NCI-H82 (cell line): ENCODE measurements at places on chromosomes 6 and 20.

DNA sequence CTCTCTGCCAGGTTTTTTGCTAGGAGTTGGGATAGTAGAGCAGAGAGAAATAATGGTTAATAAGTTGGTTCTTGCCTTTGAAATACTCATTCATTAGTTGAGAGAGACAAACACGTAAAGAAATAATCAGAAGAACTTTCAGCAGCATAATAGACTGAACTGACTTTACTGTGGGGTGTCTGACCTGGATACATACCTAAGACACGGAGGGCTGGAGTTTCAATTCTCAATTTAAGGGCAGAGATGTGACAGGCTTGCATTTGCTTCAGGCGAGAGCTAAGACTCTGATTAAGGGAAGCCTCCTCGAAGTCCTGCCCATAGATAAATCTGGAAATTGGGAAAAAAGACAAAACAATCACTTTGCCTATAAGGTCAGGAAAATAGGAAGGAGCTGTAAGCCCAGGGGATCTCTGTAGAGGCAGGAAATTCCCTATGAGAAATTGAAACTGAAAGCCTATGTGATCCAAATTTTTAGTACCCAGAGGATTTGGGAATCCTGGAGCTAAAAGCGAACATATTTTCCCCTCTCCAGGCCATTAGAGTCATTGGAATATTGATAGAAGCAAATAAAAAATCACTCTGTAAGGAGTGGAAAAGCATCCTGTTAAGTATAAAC is 276.8 kb downstream of the PHACTR1 start:
- no peak for DNase-seq

DNA sequence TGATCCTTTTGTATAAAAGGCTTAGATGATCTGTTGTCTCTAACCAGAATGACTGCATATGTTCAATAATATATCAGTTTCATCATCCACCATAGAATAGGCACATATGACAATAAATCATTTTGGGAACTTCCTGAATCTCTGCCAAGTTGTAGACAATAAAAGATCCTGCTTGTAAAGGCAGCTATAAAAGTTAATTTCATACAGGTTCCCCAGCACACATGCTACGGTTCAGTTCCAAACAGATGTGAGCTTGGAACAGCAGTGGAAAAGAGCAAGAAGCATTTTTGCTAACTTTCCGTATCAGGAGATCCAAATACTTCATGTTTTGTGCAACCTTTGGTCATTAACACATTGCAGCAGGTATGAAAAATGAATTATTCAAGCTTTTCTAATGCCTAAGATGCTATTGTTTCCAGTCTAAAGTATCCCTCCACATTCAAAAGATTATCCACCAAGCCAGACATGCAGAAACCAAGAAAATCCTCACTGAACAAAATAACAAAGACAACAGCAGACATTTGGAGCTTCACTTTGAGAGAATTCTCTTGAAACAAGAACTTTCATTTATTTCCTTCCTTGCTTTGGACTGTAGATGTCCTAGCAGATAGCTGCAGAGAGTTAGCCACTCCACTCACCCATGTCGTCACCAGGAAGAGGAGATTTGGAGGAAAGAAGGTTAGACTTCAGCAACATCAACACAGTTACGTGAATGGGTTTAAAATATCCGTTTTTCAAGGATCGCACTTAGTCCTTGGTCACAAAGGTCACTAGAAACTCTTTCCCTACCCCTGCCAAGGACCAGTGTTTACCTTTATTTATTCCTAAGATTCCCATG is 453.5 kb upstream of the JARID2 start:
- DNase-seq, result no peak

DNA sequence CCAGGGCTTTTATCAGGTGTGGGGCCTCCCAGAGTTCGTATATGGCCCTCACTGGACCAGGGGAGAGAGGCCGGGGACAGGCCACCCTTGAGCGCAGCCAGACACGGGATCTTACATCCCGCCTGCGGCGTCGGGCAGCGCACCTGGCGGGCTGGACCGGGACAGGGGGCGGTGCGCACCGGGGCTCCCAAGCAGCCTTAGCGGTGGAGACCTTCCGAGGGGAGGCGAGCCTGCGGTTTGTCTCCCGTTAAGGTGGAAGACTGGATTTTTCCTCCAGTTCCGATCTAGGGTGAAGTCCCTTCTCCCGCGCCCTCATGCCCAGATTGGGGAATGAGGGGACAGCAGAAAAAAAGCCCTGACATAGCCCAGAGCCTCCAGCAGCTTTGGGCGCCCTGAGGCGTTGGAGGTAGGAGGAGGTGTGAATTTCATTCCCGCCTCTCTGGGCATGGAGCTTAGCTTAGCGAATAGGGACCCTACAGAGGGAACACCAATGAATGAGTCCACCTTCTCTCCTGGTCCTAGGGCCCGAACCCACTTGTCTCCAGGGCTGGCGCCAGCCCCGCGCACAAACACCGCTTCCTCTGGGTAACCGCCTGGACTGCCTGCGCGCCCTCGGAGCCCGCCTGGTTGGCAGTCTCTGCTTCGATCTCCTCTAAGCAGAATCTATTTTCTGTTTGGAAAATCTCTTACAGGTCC is 6.7 kb upstream of the LAMP5 start:
- no peak for DNase-seq

DNA sequence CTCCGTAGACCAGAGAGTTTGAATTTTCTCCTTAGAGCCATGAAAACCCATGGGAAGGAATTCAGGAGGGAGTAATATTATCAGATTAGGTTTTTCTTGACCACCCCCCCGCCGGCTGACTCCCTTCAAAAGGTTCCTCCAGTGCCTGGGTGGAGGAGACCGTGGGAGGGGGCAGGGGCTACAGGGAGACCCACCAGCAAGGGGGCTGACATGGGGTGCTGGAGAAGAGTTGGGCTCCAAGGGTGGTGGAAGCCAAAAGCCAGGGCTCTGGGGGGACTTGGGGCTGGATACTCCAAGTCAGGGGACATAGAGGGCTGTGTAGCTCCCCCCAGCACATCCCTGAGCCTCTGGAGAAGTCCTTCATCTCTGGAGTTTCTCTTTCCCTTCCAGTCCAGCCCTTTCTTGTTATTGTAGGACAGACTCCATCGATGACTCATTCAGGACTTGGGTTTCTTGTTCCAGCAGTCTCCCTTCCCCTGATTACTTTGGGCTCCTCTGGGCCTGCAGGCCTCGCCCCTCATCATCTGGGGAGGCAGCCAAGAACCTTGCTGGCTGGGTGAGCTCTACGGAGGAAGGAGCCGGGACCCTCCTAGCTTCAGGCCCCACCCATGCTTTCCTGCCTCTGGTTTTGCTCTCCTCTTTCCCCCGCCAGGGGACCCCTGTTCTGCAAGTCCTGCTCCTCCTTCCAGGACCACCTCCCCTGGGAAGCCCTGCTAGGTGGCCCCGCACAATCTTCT is 10.5 kb upstream of the KIAA1755 start:
- no peak for DNase-seq

DNA sequence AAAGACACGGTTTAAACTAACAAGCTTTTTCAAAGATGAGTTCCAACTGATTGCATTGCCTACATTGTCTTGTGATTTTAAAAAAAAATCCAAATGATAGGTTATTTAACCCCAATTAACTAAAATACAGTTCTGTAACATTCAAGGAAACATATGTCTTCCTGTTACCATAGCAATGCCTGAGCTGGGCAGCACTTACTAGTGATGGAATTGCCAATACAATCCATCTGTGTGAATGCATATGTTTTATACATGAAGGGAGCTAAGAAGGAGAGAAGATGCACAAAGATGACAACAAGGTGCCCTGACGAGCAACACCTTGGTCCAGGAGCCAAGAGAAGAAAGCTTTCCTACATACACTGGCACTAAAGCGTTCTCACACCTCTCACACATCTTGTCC is 68.7 kb downstream of the POPDC3 start:
- DNase-seq, result no peak

GRCh38 chr6:8658416-8658815 is 223.1 kb upstream of the SLC35B3 start:
- DNase-seq, result no peak

GRCh38 chr6:44649365-44650025 is 262.0 kb downstream of the CDC5L start:
- no peak for DNase-seq

DNA sequence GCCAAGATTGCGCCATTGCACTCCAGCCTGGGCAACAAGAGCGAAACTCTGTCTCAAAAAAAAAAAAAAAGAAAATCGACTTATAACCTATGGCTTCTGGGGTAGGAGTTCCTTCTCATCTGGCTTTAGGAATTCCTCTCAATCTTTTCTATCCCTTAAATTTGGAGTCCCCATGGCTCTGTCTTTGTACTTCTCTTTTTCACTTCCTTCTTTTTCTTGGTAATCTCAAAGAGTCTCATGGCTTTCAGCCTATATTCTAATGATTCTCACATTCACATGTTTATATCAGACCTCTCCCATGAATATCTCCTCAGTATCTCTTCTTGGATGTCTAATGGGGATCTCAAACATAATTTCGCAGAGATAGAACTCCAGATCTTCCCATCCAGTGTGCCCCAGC is 42.8 kb upstream of the RALGAPA2 start:
- no peak for DNase-seq

DNA sequence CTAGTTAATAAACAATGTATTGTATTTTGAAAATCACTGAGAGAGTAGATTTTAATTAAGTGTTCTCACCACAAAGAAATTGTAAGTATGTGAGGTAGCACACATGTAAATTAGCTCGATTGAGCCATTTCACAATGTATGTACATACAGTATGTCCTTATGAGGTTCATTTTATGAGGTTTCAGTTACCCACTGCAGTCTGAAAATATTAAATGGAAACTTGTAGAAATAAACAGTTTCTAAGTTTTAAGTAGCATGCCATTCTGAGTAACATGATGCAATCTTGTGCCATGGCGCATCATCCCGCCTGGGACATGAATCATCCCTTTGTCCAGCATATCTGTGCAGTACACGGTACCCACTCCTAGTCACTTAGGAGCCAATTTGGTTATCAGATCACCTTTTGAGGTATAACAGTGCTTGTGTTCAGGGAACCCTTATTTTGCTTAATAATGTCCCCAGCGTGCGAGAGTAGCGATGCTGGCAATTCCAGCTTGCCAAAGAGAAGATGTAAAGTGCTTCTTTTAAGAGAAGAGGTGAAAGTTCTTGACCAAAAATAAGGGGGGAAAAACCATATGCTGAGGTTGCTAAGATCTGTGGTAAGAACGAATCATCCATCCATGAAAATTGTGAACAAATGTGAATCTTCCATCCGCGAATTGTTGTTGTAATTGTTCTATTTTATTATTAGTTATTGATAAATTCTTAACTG is 64.7 kb downstream of the KCNS1 start:
- no peak for DNase-seq

DNA sequence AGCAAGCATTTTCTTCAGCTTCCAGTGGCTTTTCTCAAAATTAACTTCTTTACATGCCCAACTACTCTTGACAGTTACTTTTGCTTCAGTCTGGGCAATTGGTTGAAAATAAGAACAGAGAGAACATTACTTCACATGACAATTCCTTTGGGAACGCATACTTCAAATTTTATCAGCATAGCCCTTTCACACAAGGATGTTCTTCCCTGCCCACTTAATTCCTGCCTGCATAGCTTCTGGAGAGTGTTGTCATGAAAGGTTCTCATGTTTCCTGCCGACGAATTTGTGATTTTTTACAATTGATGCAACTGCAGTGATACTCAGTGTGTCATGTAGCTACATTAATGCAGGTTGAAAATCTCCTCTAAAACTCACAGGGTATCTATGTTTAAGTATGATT is 22.0 kb upstream of the SNRNP48 start:
- DNase-seq, result no peak

GRCh38 chr6:111276736-111277135 is 189.4 kb downstream of the SLC16A10 start:
- no peak for DNase-seq

GRCh38 chr20:11813106-11813890 is 104.4 kb upstream of the BTBD3 start:
- DNase-seq, result peak; percentile 59

DNA sequence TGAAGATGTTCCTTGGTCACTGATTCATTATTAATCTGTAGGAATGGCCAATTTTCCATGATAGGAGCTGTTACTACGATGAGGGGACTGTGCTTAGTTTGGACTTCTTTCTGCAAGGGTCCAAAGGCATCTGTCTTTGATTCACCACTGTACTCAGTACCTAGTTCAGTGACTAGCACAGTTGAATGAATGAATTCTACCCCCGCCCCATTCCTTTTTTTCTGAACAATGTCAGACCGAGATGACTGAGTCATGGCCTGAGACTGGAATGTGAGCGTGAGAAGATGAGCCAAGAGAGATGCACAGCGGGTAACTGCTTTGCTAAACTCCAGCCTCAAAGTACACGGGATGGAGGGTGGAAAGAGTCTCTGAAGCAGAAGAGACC is 419 bp upstream of the SNHG17 start:
- DNase-seq, result no peak

GRCh38 chr6:551405-551804 is 105.5 kb downstream of the HUS1B start:
- DNase-seq, result peak; percentile 71

GRCh38 chr20:6468423-6469116 is 298.9 kb upstream of the BMP2 start:
- no peak for DNase-seq

DNA sequence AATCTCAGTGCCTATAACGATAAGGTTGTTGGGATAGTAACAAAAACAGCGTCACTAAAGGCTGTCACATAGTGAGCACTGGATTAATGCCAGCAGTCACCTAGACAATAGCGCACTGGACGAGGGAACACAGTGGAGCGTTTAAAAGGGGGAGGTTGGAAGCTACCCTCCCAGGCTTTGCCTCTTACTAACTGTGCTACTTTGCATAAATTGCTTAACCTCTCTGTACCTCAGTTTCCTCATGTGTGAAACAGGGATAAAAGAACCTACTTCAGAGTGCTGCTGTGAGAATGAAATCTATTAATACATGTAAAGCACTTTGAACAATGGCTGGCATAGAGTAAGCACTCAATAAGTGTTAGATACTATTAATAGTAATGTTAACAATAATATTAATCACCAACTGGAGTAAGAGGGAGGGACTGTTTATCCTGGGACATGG is 10.5 kb downstream of the BCL2L1 start:
- peak; percentile 65 for DNase-seq

DNA sequence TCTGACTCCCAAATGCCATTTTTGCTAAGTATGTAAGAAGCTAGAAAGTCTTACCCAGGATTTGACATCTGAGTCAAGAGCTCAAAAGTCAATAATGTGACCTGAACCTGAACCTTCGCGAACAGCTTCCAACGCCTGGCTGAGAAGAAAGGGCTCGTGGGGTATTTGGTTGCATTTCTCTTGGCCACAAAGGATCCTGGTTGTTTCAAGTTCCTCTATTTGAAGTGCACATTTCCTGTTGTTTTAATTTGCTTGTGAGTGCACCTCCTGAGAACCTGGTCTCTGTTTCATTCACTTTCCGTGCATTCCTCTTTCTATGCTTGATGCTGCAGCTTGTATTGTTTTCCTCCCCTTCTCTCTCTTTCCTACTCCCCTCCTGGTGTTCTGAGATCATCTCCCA is 212.5 kb downstream of the FOXA2 start:
- no peak for DNase-seq

- no peak for DNase-seq
These were observed 1.4 kb downstream of the PAQR8 start for GRCh38 chr6:52363228-52363867.

DNA sequence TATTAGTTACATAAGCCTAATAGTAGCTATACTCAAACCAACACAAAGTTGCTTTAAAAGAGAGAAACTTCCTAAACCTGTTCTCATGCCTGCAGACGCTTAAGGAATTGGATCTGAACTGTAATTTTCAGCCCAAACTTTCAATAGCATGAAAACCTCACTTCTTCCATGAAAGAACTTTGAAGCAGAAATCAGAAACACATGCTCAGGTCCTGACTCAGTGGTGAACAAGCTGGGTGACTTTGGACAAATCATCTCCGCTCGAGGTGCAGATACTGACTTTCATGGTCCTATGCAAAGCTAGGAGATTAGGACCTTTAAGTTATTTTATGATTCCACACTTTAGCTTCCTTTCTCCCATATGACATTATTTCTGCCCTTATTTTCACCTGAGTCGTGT is 36.5 kb downstream of the NOX3 start:
- no peak for DNase-seq
